Activated CD4-positive, alpha-beta T cell treated with anti-CD3 and anti-CD28 coated beads, Interleukin-2, amount 50 U/mL, for 24 hours (primary cell): ENCODE measurements at places on chromosomes 5 and 9.

- DNase-seq, result no peak
Observed at GRCh38 chr9:124870723-124871122, 8.8 kb downstream of the ARPC5L start.

DNA sequence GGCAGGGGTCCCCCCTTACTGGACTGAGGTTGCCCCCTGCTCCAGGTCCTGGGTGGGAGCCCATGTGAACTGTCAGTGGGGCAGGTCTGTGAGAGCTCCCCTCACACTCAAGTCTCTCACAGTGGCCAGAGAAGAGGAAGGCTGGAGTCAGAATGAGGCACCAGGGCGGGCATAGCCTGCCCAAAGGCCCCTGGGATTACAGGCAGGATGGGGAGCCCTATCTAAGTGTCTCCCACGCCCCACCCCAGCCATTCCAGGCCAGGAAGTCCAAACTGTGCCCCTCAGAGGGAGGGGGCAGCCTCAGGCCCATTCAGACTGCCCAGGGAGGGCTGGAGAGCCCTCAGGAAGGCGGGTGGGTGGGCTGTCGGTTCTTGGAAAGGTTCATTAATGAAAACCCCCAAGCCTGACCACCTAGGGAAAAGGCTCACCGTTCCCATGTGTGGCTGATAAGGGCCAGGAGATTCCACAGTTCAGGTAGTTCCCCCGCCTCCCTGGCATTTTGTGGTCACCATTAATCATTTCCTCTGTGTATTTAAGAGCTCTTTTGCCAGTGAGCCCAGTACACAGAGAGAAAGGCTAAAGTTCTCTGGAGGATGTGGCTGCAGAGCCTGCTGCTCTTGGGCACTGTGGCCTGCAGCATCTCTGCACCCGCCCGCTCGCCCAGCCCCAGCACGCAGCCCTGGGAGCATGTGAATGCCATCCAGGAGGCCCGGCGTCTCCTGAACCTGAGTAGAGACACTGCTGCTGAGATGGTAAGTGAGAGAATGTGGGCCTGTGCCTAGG is at the start of gene CSF2:
Gene CSF2 (plus strand): TSS at position 559 of the 783 bp plus-strand sequence. CDS start 35 bp downstream, at position 594.
- no peak for DNase-seq

- DNase-seq, result no peak
Observed at GRCh38 chr9:38286357-38286756, 106.1 kb upstream of the ALDH1B1 start.

DNA sequence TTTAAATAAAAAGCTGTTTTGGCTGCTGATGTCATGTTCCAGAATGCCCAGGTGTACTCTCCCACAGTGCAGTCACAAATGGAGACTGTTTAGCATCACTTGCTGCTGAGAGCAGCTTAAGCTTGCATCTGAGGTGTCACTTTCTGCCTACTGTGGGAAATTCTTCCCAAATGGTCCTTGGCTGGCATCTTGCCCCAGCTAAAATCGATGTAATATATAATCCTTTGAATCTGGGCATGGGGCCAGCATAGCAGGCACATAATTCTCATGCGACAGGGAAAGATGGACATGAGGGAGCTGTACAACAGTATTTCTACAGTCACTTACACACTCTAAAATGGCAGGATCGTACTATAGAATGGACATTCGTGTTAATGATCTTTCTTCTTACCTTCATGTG is 144.3 kb downstream of the MACIR start:
- no peak for DNase-seq

DNA sequence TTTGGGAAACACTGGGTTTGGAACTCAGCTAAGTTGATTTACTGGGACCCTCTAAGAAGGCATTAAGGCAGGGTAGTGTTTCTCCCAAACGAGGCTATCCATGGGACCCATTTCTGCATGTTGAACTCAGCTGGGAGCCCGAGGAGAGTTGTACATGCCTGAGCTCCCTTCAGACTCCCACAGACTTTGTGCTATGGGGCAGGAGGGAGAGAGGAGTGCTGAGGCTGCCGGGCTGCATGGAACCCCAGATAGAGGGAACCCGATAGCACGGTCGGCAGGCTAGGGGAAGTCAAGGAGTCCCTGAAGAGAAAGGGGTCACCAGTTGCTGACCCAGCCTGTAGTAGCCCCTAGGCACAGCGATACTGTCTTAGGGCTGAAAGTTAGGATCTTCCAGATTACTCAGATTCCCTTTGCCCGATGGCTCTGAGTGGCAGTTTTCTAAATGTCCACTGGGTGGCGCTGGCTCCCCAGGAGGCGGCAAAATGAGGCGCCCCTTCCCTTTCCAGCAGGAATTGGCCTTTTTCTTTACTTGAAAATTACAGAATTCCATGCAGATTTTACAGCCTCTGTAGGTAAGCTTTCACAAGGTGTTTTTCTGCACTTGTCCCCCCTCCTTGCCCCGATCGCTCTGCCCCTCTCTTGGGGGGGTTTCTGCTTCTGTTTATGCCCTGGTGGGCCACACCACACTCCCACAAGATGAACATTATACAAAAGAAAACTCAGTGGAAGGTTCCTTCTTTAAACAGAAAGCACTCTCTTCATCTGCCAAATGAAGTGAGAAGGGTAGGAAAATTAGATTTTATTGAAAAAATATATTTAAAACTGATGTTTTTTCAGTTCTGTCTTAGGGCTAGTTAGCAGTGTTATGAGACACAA is 17.8 kb downstream of the NANS start:
- peak; percentile 44 for DNase-seq

DNA sequence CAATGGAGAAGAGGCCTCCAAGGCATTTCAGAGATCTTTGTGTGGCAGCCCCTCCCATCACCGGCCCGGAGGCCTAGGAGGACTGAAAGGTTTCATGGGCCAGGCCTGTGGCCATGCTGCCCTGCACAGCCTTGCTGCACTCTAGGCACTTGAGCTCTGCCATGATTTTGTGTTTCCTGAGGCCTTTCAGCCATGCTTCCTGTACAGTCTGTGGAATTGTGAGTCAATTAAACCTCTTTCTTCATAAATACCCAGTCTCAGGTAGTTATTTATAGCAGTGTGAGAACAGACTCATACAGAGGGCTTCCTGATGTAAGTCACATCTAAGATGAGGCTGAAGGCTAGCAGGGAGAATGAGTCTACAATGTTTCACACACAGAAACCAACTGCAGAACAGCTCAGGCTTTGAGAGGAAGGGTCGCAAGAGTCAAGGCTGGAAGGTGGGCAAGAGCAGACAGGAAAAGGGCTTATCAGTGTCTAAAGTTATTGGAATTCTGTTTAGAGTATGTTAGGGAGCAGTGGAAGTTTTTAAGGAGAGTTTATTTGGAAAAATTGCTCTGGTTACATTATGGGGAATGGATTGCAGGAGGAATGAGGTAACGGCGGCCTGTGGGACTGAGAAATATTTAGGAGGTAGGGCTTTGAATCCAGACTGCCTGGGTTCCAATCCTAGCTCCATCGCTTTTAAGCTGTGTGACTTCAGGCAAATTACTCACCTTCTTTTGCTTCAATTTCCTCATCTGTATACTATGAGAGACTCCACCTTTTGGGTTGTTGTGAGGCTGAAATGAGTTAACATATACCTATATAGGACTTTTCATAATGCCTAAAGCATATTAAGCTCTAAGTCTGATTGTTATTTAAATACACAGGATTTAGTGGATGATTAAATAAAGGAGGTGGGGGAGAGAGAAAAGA is 291.2 kb downstream of the CWC27 start:
- DNase-seq, result no peak

DNA sequence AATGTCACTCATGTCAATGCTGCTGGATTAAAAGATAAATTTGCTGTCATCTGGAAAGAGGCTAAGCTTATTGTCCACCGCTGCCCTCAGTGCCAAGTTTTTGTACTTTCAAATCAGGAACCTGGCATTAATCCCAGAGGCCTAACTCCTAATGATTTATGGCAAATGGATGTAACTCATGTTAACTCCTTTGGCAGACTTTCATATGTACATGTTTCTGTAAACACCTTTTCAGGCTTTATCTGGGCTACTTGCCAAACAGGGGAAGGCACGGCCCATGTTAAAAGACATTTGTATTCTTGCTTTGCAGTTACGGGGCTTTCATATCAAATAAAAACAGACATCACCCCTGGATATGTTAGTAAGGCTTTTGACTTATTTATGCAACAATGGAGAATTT is 608.0 kb upstream of the ACO1 start:
- DNase-seq, result no peak

DNA sequence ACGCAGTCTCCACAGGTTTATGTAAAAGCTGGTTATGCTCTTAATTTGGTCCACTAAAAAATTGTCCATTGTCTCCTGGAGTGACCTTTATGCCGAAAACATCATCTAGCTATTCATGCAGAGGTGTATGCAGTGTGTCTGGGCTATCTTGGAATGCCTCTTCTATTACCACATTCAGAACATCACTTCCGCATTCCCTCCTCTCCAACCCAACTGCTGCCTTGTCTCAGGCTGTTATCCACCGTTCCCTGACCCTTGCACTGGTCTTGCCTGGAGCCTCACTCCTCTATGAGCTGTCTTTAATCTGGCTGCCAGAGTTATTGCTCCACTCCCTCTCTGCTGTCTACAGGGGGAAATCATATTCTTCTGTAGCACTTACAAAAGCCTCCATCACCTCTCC is 214.1 kb upstream of the ANKRD55 start:
- no peak for DNase-seq

GRCh38 chr9:73649552-73649951 is 497.9 kb downstream of the ANXA1 start:
- no peak for DNase-seq

DNA sequence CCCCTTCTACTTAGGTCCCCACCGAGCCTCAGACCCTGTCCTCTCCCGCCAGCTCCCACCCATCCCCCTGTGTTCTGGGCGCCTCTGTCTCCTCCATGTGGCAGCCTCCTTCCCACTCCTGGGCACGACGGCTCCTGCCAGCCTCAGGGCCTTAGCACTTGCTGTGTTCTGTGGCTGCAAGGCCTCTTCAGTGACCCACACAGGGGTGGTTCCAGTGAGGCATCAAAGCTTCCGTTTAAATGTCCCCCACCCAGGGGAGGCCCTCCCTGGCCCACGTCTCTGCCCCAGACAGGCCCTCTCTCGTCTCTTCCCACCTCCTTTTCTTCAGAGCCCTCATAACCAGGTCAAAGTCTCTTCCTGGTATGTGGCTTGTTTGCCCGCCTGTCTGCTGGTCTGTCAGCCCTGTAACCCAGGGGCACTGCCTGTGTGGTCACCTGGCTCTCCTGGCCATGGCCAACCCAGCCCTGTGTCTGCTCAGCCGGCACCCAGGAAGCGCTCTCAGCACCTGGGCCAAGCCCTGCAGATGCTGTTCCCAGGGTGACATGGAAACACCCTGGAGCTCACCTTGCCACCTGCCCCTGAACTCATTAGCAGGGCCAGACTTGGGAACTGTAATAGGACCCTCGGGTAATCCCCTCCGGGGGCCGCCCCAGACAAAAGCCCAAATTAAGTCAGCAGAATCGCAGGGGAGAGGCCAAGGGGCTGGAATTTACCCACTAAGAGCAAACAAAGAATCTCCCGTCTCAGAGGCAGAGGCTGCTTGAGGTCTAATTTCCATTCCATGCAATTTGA is 33.7 kb downstream of the LHX3 start:
- no peak for DNase-seq

- no peak for DNase-seq
Observed at GRCh38 chr5:95972196-95972595, 10.5 kb upstream of the ELL2 start.
